CD4-positive, alpha-beta T cell treated with Interleukin-10 for 1 hour (primary cell): ENCODE measurements at places on chromosomes 16 and 17.

- no peak for DNase-seq
These were observed 571 bp upstream of the USP10 start for GRCh38 chr16:84699147-84699711.

- DNase-seq, result no peak
These were observed 216.0 kb downstream of the PMP22 start for GRCh38 chr17:15048933-15049794.

GRCh38 chr16:17408296-17408695, 62.5 kb downstream of the XYLT1 start:
- no peak for DNase-seq

DNA sequence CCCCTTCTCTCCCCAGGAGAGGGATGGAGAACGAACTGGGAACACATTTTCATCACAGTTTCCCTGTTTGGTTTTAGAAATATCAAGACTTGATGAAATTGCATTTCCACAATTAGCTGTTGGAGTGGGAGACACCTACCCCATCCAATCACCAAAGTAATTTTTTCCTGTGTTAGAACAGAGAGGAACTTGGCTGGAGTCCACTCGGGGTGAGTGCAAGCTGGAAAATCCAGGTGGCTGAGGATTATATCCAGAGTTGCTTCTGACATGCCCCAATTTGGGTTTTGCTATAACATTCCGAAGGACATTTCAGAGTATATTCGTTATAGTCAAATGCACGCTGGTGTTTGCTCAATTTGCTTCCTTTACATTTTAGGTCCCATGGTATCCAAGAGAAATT, 231.8 kb downstream of the C16orf95 start:
- no peak for DNase-seq

- DNase-seq, result no peak
These were observed 11.3 kb upstream of the COX10 start for GRCh38 chr17:14058051-14058450.

DNA sequence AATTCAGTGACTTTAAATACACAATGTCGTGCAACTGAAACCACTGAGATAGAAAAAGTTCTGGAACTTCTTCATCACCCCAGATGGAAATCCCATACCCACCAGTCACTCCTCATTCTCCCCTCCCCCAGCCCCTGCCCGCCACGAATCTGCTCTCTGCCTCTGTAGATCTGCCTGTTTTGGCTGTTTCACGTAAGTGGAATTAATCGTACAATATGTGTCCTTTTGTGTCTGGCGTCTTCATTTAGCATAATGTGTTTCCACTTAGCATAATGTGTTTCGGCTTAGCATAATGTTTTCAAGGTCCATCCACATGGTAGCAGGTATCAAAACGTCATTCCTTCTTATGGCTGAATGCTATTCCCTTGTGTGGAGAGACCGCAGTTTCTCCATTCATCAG, 3.5 kb upstream of the SPPL2C start:
- no peak for DNase-seq

- DNase-seq, result no peak
These were observed 3.3 kb downstream of the ZNF319 start for GRCh38 chr16:57997176-57997527.
